ENCODE measurements at places on chromosomes 16 and 17.

DNA sequence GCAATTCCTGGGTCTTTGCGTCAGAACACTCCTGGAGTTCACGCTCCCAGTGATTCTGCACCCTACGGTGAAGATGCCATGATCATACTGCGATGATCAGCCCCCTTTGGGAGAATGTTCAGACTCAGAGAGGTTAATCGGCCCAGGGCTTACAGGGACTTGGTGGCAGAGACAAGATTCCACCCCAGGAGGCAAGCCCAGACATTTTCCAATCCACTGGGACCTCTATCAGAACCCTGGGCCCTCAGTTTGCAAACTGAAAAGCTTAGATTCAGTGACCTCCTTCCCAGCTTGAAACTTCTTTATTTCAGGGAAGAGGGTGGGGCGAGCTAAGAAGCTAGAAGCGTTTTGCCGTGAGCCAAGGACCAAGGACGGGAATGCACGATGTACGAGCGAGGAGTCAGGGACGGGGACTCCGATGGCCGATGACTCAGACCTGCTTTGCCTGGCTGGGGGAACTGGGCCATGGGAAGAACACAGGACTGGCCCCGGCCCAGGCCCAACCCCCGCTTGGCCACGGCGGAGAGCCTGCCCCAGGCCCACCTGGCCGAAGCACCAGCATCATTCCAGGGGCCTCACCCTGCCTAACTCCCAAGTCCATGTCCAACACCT lies 34.7 kb downstream of the SOCS3 start:
- no peak for DNase-seq

DNA sequence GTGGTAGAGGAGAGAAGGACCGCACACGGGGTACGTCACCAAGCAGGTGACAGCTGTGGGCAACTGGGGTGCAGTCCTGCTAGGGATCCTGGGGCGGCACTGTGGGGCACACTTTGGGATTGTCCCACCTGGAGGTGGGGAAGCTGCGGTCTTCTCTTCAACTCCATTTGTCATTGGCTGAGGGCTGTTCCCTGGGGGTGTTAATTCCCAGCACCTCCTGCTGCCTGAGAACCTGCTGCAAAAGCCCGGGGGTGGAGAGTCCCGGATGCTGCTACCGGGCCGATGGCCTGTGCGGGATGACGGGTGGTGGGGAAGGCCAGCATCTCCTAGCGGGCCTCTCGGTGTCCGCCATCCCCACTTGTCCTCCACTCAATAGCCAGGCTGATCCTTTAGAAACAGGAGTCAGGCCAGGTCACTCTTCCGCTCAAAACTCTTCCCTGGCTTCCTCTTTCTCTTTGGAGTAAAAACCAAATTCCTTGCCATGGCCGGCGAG lies 100.2 kb downstream of the CYLD start:
- DNase-seq: no peak

DNA sequence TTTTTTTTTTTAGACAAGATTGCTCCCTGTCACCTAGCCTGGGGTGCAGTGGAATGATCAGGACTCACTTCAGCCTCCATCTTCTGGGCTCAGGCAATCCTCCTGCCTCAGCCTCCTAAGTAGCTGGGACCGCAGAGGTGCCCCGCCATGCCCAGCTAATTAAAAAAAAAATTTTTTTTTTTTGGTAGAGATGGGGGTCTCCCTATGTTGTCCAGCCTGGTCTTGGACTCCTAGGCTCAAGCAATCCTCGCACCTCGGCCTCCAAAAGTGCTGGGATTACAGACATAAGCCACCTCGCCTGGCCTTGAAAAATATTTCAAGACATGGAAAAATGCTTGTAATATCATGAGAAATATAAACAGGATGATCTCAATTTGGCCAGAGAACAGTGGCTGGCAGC lies 42.9 kb downstream of the HAPSTR1 start:
- DNase-seq: no peak

DNA sequence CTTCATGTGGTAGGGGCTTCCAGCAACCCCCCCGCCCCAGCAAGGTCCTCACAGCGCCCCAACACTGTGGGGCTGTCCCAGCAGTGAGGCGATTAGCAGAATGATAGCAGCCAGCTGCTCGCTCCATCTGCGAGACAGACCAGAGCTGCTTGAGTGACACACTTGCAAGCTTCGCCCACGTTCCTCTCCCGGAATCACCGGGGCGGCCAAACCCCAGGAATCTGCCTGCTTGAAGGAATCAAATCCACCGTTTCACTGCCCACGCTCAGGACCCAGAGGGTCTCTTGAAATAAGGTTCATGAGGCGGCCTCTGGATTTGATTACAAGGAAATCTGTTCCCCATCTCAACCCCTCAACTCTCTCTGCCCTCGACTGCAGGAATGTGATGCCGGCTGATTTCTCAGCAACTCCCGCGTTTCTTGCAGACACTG lies 356.0 kb downstream of the C16orf95 start:
- no peak for DNase-seq

GRCh38 chr17:31494259-31495021 lies 103.0 kb downstream of the RAB11FIP4 start:
- DNase-seq: no peak

- DNase-seq: no peak
These were observed 38.3 kb upstream of the PRSS54 start for GRCh38 chr16:58332997-58333700.

DNA sequence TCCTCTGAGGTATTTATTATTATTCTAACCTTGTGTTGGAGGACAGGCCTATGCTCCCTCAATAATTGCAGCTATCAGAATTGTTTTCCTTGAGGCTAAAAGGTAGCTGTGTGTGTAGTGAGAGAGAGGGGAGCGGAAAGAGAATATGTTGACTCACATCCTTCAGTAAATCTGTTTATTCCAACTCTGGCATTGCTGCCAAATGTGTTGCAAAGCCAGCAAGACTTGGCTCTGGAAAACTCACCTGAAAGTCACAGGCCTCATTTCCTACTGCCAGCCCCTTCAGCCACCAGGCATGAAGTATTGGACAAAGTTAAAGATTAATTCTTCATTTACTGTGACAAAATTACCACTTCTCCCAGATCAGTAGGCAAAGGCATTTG lies 9.6 kb downstream of the CA10 start:
- no peak for DNase-seq

GRCh38 chr16:81259916-81260315 lies 21.4 kb downstream of the BCO1 start:
- no peak for DNase-seq

DNA sequence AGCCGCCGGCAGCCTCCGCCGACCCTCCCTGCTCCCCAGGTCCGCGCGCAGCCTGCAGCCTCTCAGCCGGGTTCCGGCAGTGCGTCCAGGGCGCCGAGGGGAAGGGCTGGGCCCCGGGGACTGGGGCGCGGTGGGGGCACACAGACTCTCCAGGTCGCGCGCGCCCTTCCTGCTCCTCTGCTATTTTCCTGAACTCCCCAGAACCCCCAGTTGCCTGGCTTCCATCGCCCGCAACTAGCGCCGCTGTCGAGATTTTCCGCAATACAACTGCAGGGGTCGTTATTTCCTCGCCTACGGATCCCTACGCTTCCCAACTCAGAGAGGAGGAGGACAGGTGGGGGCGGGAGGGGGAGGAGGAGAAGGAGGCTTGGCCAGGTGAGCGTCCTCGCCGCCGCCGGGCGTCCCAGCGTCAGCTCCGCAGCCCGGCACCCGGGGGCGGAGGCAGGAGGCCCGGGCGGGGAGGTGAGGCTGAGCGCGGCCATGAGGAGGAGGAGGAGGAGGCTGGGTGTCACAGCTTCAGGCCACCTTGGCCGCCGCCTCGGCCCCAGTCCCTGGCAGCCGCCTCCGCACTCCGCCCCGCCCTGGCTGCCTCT lies at the start of gene CA10:
TSS of gene CA10 (minus strand) at position 265 of the 593 bp plus-strand sequence.
- no peak for DNase-seq

DNA sequence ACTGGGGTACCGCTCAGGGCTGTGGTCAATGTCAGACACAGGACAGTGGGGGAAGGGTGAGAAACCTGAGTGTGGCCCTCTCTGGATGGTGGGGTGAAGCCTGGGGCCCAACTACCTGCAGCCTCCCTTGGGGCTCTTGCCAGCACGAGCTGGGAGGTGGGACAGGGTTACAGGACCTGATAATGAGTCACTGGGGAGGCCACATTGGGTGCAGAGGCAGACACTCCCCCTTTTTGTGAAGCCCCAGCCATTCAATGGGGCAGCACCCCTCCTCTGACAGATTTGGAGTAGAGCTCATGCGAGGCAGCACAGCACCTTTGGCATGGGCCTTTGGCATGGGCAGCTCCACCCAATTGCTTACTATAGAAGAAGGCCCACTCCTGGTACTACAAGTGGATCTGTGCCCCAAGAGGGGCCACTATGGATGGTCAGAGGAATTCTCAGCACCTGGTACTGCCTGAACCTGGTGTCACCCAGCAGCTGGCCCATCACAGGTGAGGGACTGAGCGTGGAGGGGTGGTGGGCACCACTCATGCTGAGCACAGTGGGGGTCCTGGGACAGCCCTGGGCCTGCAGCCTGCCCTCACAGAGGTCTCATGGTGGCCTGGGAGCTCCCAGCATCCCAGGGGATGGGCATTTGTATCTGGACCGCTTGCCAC lies 45.2 kb upstream of the SMPD3 start:
- DNase-seq: no peak

GRCh38 chr16:77897831-77898605 lies 109.7 kb downstream of the VAT1L start:
- no peak for DNase-seq

GRCh38 chr16:25692742-25693508 lies 1.2 kb downstream of the HS3ST4 start:
- no peak for DNase-seq

GRCh38 chr16:14358697-14359305 lies 271.3 kb downstream of the PARN start:
- no peak for DNase-seq

GRCh38 chr16:66487580-66488275 lies 60.6 kb downstream of the BEAN1 start:
- no peak for DNase-seq

- no peak for DNase-seq
These were observed 1.7 kb upstream of the ZNF423 start for GRCh38 chr16:49857423-49858181.

DNA sequence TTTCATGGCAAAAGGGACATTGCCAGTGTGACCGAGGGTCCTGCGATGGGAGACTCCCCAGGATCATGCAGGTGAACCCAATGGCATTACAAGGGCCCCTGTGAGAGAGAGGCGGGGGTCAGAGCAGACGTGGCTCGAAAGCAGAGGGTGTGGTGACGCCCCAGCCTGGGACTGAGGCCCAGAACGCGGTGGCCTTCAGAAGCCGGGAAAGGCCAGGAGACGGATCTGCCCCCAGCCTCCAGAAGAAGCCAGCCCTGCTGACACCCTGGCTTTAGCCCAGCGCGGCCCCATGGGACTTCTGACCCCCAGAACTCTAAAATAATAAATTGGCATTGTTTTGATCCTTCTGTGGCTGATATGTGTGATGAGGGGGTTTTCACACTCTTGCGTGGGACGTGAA lies 17.4 kb upstream of the ENPP7 start:
- DNase-seq: no peak
